ENCODE measurements at places on chromosomes 5 and 9.

GRCh38 chr9:38414040-38414723 lies 10.1 kb downstream of the IGFBPL1 start:
- DNase-seq: no peak

- DNase-seq: no peak
Measured at GRCh38 chr5:157288405-157289163, 22.7 kb downstream of the CYFIP2 start.

DNA sequence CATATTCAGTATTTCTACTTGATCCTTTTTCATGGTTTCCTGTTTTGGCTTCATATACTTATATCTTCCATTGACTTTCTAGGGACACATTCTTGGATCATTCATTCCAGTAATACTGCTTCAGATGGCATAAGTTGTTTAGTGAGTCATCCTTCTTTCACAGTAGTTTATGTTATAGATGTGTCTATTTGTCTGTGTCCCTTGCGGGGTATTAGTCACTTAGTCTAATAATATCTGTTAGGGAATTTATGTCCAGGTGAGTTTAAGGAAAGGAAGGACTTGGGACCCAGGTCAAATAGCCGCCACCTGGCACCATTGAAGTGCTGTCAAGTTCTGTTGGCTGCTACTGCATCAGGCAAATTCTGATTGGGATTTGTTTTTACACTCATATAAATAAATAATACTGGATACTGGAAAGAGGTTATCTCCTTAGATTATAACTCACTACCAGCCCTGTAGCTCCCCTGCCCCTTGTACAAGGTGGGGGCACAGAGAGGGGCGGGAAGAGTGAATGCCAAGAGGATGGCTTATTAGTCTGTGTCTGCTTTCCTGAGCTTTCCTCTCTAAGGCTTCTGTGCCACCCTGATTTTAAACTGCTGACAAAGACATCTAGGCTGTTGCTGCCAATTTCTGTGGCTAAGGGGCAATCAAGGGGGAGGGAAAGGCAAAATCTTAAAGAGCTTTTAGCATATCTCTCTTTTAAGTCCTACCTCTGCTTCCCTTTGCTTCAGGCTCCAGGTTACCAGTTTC lies 64.9 kb downstream of the CDC42SE2 start:
- DNase-seq: no peak

DNA sequence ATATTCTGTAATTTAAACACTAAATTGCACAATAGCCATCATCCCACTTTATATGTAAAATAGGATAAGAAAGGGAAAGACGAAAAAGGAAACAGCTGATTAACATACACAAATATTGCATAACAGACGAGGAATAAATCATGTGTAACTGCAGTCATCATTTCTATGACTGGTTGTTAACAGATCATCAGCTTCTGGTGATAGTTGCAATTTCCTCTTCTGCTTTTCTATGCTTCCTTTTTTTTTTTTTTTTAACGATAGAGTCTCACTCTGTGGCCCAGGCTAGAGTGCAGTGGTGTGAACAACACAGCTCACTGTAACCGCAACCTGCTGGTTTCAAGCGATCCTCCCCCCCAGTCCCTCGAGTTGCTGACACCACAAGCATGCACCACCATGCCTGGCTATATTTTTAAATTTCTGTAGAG lies 22.5 kb upstream of the JAKMIP2 start:
- DNase-seq: no peak

DNA sequence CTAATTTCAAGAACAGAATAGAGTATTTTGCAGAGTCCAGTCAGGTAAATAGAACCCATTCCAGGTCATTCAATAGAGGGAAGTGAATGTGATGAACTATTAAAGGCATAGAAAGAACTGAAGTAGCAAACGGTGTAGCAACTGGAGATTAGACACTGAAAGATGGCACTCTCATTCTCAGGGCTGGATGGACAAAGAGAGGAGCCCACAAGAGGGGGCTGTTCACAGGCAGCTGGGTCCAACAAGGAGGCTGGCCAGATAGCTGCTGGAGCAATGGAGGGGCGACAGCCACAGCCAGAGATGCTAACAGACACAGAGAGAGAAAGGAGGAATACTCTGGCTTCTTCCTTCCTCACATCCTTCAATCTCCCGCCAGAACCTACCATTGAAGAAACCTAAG lies 93.1 kb upstream of the SMARCA2 start:
- no peak for DNase-seq

- no peak for DNase-seq
Measured at GRCh38 chr9:69136779-69137178, 37.3 kb upstream of the TJP2 start.

- no peak for DNase-seq
Measured at GRCh38 chr5:38417658-38418017, 138.8 kb downstream of the LIFR start.

- DNase-seq: no peak
Measured at GRCh38 chr5:68646144-68646543, 430.6 kb downstream of the PIK3R1 start.

- DNase-seq: no peak
Measured at GRCh38 chr5:150515446-150515845, 7.5 kb downstream of the NDST1 start.
